ENCODE measurements at places on chromosomes 4 and X.

DNA sequence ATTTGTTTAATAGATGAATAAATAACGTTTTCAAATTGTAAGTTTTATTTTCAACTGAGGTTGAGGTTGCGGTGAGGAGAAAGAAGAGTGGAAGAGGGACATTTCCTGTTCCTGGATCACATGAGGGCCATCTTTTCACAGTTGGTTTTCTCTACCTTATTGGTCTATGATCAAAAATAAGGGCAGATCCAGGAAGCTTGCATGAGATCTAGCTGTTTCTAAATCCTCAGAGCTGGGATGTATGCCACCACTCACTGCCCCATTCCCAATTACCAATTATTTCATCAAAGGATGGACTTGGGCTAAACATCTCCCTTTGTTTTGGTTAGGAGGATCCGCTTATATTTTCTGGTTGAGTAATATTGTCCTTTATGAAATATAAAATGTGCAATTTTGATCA lies 104.8 kb upstream of the TLL1 start:
- DNase-seq: no peak

DNA sequence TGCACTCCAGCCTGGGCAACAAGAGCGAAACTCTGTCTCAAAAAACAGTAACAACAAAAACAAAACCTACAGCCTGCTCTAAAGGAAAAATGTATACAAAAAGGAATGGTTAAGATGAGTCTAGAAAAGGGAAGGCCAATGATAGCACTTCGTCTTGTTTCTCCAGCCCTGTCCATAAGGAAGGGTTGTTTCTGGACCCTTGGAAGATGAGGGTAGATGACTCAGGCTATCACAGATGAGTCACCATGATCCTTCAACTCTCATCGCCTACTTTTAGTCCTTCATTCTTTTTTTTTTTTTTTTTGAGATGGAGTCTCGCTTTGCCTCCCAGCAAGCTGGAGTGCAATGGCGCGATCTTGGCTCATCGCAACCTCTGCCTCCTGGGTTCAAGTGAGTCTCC lies 8.8 kb downstream of the PLA2G12A start:
- no peak for DNase-seq

DNA sequence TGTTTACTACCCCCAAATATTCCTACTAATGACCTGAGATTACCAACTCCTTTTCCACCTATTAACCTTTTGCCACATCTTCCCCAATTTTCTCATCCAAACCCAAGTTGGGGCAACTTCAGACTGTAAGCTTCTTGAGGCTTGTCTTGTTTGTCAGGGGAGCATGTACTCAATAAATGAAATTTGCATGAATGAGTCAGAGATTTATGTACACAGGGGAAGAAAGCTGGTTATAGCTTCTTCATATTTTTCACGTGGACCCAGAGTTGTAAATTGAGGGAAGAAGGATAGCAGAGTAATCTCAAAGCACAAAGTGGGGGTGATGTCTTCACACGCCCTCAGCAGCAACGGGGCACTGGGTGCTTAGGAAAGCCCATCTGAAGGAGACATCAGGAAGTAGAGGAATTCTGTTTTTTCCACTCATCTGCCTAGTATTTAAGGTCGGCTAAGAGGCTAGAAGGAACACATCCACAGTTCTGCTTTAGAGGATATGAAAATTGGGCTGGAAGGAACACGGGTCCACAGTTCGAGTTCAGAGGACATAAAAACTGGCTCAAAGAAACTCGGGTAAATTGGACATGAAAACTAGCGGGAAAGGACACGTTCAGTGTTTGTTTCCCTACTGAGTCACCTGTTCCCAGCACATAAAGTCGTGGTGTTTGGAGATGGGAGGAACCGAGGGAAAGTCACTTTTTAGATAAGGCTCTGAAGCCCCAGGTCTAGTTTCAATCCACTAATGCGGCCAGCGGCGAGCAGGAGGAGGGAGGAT lies 696 bp upstream of the CA5B start:
- no peak for DNase-seq

- no peak for DNase-seq
Measured at GRCh38 chr4:7978489-7978888, 38.8 kb upstream of the AFAP1 start.

GRCh38 chr4:138796761-138797160 lies 218.8 kb upstream of the NOCT start:
- no peak for DNase-seq

- DNase-seq: no peak
Measured at GRCh38 chr4:41683326-41683725, 65.2 kb downstream of the PHOX2B start.

DNA sequence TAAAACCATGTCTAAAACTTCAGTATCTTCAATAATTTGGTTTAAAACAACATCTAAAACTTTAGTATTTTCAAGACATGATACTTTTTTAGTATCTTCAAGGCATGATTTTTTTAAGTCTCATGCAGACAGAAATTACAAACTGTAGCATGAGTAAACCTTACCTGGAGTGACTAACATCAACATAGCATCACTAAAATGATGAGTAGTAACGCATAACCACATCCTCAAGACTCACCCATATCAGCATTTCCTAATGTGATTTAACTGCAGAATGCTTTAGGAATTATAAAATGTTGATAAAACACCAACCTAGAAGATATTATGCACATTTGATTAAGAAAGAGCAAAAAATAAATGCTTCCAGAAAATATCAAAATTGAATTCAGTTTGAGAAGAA lies 19.7 kb upstream of the EDNRA start:
- no peak for DNase-seq

DNA sequence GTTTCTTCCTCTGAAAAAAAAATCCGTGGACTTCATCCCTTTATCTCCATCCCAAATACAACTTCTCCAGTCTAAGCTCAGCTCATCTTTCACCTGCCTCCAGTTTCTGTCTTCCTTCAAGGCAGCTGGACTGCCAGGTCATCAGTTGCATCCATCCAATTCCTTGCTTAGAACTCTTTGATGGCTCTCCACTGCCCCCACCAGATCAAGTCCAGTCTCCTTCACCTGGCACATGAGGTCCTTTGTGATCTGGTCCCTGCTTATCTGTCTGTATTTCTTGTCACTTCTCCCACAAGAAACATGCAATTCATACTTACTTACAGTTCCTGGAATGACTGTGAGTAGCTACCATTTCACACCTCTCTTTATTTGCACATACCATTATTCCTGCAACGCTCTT lies 33.8 kb downstream of the OTUD6A start:
- no peak for DNase-seq

DNA sequence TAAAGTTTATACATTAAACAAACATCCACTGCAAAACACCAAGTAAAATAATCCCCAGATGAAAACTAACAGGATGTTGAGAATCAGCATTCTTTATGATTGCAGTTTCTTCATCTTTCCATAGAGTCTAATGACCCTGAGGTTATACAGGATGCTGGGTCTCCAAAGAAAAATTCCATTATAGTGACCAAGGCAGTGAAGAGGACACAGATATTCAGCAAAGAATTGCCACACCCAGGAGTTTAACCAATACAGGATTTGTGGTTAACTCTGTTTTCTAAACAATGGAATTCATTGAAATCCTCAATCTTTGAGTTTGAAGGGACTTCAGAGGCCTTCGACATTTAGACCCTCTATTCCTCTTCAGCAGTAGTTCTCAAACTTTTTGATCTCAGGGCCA lies 76.2 kb upstream of the ESX1 start:
- DNase-seq: no peak

GRCh38 chr4:90757534-90758060 lies 630.4 kb downstream of the CCSER1 start:
- DNase-seq: no peak

GRCh38 chrX:41542536-41542935 lies 95.4 kb downstream of the NYX start:
- DNase-seq: no peak

DNA sequence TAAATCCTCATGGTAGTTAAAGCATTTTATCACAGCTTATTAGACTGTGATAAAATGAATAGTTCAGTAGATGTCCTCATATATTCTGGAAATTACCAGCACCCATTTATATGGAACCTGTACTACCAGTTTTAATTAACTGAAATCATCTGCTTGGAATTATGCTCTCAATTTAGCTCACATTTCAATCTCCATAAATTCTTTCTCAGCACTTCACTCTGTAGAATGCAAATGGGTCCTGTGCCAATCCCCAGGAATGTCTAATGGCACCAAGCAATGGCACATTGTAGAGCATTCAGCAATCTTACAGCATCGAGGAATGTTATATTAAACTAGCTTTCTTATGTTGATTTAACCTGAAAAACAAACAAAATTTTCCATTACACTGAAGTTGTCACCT lies 355.1 kb downstream of the PDHA2 start:
- no peak for DNase-seq

DNA sequence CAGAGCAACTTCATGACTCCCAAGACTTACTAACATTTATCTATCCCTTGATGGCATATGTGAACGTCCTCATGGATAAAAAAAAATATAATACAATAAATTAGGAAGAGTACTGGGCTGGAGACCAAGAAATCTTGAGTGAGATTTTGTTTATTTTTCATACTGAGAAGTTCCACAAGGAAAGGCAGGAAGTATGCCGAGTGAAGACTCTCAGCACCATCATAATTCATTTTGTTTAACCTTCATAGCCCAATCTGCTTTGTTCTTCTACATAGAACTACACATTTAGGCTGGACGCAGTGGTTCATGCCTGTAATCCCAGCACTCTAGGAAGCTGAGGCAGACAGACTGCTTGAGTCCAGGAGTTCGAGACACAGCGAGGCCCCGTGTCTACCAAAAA lies 198.3 kb downstream of the NSUN7 start:
- no peak for DNase-seq

GRCh38 chr4:73648478-73648877 lies 28.2 kb upstream of the RASSF6 start:
- DNase-seq: no peak

- DNase-seq: no peak
Measured at GRCh38 chr4:13529128-13529919, 15.0 kb downstream of the NKX3-2 start.

- no peak for DNase-seq
Measured at GRCh38 chrX:36336751-36337150, 417.2 kb downstream of the CFAP47 start.

GRCh38 chrX:84168574-84168973 lies 19.4 kb downstream of the RPS6KA6 start:
- no peak for DNase-seq

GRCh38 chrX:13099121-13099520 lies 54.7 kb upstream of the FAM9C start:
- DNase-seq: no peak

DNA sequence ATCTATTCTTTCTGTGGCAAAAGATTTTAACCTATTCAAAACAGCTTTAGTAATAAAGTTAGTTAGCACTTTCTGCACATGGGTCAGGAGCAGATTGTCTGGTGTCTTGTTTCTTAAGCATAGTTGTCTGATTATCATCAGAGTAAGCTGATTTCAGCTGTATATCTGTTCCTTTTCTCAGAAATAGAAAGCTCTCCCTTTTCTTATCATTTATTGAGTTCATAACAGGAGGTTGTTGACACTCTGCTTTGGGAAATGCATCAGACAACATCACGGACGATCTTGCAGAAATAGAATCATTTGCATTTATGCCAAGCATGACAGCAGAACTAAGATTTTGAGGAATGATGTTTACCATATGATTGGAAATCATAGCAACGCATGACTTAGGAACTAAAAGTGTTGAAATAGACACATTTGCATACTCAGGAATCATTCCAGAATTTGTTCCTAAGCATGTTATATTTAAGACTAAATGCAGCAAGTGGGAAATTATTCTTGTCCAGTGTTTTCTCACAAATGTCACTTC lies 66.7 kb downstream of the RBMX2 start:
- DNase-seq: no peak

- no peak for DNase-seq
Measured at GRCh38 chr4:1793940-1794808, 1.1 kb downstream of the FGFR3 start.

DNA sequence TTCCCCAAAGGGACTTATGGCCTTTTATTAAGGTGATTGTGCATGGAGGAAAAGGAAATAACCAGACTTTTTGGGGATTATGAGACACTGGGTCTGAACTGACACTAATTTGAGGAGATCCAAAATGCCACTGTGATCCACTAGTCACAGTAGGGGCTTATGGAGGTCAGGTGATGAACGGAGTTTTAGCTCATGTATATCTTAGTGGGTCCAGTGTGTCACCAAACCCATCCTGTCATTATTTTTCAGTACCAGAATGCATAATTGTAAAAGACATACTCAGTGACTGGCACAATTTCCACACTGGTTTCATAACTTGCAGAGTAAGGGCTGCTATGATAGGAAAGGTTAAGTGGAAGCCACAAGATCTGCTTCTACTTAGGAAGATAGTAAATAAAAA lies 131.3 kb downstream of the RTL3 start:
- no peak for DNase-seq

DNA sequence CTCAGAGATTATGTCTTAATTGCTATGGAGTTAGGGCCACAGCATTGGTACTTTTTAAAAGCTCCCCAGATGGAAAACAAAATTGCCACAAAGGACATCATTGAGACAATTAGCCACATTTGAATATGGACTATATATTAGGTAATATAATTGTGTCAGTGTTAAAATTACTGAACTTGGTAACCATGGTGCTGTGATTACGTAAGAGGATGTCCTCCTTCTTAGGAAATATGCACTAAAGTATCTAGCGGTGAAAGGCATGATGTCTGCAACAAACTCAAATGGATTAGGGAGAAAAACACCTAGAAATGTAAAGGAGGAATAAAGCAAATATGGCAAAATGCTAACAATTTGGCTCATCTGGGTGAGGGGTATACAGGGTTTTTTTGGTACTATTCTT lies 89.9 kb upstream of the PAK3 start:
- DNase-seq: no peak

GRCh38 chrX:115504167-115504566 lies 56.8 kb upstream of the PLS3 start:
- no peak for DNase-seq

GRCh38 chrX:143894938-143895337 lies 11.1 kb downstream of the UBE2NL start:
- DNase-seq: no peak

- no peak for DNase-seq
Measured at GRCh38 chr4:149897783-149898182, 82.1 kb upstream of the IQCM start.

DNA sequence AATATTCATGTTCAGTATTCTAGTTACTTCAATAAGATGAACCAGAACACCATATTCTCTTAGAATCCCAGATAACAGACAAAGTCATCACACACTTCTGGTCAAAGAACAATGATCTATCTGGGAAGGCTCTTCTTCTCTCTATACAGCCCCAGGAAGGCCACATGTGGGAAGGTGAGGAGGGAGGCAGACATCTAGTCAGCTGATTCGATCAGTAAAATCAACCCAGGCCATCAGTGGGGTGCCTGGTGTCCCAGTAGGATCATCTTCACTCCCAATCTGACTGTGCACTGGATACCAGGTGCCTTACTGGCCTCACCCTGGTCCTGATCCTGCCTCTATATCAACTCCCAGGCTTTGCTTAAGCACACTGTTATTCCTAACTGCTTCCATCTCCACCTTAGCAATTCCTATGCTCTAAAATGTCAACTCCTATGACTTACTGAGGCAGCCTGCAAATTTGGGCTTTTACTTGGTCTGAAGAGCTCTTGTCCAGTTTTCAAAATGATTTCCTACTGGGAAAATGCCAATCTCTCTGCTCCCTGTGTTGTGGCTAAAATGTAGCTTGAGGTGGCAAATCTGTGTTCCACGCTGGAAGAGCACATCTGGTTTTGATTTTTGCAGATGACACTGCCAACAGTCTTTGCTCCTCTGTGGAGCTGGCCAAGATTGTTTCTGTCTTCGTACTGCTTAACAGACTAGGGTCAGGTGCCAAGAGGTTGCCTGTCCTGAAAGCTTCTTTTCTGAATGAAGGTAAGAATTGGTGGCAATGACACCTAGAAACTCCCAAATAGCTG lies 128.7 kb downstream of the MGST2 start:
- DNase-seq: no peak

GRCh38 chr4:118254368-118254767 lies 98.4 kb downstream of the PRSS12 start:
- DNase-seq: no peak
